Tibial artery (tissue), 4 donors: ENCODE measurements at places on chromosomes 6 and 20.

GRCh38 chr6:11386323-11386722 lies 151.2 kb upstream of the TMEM170B start:
- DNase-seq: no peak

DNA sequence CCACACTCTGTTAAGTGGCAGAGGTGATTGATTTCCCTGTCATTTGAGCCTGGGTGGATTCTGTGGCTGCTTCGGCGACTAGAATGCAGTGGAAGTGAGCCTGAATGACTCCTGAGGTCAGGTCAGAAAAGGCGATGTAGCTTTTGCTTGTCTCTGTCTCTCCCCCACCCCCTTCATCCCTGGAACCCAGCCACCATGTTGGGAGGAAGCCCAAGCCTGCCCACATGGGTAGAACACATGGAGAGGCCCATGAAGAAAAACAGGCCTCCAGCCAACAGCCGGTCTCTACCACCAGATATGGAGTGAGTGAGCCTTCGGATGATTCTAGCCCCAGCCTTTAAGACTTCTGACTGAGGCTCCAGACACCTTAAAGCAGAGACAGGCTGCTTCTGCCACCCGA lies 181.0 kb downstream of the TFAP2C start:
- no peak for DNase-seq

DNA sequence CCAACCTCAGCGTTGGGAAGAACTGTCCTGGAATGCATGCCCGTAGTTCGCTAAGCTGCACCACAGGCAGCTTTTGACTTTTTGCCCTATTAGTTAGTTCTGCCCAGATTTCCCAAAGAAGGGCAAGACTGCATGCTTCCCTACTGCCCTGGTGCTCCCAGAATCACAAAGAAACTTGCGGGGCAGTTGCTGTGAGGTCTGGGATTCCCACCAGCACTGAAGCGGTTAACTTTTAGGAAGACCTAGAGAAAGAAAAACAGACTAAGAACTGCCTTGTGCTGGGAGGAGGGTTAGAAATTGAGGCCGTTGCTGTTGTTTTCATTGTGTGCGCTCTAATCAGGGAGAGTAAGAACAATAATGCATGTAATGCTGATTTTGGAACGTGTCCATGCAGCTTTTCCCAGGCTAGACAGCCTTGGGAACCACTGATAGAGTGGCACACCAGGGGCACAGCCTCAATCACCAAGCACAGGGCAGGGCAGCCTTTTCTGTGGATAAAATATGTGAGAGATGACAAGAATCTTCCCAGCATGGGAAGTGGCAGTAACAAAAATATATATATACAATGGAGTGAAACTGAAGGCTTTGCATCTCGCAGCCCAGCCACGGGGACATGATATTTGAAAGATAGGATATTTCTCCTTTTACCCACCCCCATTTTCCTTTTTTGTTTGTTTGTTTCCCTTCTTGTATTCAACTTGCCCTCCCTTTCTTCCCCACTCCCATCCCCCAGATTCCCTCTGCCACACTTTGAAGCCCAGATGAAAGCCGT lies 137.7 kb upstream of the HEY2 start:
- peak; percentile 75 for DNase-seq

DNA sequence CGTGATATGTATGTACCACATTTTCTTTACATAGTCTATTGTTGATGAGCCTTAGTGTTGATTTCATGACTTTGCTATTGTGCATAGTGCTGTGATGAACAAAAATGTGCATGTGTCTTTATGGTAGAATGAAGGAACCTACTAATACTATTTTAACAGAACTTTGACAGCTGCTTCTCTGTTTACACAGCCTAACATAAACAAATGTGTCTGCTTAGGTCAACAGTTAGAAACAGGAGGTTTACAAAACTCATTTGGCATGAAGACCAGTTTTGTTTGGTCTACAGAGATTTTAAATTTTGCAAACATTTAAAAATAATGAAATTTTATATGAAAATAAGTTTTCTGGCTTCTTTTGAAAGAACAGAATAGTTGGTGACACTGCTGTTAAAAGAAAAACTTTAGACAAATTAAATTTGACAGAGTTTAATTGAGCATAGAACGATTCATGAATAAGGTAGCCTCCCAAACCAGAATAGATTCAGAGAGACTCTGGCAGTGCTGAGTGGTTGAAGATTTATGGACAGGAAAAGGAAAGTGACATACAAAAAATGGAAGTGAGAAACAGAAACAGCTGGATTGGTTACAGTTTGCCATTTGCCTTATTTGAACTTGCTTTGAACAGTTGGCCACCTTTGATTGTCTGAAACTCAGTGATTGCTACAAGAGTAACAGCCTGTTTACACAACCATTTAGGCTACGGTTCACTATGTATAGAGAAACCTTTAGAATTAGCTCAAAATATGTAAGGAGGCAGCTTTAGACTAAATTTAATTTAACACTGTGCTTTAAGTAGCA lies 715.8 kb upstream of the HS3ST5 start:
- DNase-seq: no peak

DNA sequence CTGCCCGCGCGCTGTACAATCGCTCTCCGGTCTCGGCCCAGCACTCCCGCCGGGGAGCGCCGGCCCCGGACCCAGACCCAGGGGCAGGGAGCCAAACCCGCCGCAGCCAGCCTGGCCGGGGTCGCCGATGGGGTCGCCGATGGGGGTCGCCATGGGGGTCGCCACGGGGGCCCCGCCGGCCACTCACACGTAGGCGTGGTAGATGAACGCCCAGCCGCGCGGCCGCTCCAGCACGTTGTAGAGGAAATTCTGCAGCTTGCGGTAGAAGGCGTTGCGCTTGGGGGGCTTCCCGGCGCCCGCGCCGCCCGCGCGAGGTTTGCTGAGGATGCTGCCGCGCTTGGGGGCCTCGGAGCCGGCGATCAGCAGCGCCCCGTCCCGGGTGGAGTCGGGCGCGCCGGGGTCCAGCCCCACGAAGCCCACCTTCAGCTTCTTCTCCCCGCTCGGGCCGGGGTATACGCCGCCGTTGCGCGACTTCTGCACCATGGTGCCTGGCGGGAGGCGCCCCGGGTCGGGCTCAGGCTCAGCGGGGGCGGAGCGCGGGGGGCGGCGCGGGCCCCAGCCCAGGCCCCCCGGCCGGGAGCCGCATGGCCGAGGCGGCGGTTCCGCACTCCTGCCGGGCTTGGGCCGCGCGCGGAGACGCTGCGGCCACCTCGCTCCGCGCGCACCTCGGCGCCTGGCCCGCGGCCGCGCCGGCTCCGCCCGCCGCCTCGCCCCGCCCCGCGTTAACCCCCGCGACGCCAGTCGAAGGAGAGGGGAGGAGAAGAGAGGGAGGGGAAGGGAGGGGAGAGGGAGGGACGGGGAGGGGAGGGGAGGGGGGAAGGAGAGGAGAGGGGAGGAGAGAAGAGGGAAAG lies at the start of gene KCNQ2:
KCNQ2 (minus strand) TSS at position 675 of the 851 bp plus-strand sequence; CDS start at position 483, 192 bp downstream.
- DNase-seq: no peak
